Tibial nerve (tissue), 4 donors: ENCODE measurements at places on chromosomes 11 and 22.

GRCh38 chr22:48396785-48397530, 1430.7 kb downstream of the BRD1 start:
- DNase-seq, result no peak

DNA sequence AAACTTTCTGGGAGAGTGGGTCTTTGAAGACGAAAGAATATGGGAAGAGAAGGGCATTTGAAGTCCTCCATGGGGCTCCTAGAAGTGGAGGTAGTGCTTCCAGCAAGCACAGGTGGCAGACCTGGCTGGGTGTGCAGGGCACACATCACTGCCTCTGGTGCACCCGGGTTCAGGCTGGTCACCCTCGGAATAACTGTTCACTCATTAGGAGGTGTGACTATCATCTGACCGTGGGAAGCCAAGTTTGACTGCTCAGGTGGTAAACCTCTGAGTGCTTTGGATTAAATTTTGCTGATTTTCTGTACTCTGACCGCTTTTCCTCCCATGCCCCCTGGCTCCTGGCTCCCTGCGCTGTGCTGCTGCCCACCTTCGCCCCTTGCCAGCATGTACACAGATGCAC, 11.1 kb downstream of the ADAMTS15 start:
- DNase-seq, result no peak

DNA sequence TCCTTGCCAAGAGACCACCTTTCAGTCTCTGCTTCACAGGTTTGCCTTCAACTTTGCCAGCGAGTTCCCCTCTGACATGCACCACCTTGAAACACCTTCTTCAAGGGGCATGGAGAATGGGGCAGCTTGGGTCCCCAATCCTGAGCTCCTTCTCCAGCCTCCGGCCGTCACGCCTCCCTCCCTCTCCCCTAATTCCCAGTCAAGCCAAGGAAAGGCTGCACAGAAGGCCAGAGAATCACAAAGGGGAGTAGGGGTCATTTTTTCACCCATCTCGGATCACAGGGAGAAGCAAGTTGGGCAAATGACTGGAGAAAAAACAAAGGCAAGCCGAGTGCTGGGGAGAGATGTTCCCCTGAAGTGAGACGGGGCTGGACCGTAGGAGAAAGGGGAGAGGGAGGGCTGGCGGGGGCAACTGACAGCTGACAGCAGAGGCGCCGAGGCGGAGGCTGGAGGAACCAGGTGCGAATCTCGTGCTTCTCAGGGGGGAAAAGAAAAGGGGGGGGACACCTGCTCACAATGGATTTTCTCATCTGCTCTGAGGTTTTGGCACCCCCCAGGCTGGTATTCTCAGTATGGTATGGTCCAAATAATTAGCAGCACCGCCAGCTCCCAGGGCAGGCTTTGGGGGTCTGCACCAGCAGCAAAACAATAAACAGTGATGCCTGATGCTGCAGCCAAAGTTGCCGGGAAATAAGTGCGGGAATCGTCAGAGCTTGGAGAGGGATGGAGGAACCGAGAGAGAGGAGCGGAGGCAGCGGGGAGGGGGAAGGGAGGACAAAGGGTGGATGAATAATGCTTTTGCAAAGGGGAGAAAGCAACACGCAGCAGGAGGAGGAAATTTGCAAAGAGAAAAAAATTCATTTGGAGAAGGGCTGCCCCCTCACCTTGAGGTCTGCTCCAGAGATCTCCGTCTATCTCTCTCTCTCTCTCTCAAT, 644 bp downstream of the YPEL4 start:
- no peak for DNase-seq

DNA sequence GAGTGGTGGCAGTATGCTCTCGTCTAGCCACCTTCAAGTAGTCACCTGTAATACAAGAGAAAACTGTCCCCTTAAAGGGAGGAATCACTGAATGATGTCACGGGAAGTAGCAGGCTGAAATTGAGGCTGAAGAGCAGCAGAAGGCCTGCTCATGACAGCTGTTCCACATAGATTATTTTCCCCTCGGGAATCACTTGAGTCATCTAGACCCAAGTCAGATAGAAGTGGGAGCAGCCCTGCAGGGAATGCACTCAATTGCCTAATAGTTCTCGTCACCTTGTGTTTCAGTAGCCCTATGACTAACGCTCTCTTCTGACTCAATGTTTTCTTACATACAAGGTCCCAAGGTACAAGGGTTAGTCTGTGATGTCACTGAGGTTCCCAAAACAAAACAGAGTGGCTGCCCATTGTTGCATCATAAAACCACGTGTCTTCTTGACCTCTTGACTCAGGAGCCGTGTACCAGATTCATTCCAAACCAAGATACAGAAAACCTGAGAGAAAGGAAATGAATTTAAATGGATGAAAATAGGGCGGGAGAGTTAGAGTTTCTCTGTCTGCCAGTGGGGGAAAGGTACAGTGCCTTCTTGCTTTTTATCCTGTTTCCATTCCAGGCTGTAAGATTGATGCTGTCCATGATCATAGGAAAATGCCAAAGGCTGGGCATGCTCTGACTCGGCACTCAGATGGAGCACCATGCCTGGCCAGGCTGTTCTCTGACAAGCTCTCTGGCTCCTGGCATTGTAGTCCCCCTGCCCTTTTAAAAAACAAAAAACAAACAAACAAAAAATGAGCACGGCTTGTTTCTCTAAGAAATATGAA, 21.6 kb upstream of the C11orf96 start:
- DNase-seq, result peak; percentile 61

DNA sequence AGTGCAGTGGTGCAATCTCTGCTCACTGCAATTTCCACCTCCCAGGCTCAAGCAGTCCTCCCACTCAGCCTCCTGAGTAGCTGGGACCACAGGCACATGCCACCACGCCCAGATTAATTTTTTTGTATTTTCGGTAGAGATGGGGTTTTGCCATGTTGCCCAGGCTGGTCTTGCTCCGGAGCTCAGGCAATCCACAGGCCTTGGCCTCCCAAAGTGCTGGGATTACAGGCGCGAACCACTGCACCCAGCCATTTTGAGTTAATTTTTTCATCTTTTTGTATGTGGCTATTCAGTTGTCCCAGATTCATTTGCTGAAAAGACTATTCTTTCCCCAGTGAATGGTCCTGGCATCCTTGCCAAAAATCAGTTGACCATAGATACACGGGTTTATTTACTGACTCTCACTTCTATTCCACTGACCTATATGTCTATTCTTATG, 63.6 kb downstream of the MAPK1 start:
- no peak for DNase-seq

DNA sequence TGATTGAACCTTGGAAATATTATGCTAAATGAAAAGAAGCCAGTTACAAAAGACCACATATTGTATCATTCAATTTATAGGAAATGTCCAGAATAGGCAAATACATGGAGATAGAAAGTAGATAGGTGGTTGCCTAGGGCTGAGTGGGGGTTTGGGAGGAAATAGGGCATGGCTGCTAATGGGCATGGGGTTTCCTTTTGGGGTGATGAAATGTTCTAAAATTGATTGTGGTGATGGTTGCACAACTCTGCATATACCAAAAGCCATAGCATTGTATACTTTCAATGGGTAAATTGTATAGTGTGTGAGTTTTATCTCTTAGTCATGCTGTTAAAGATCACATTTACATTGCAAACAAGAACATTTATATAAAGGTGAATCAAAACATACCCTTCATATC, 48.7 kb downstream of the LDLRAD3 start:
- DNase-seq, result no peak

- no peak for DNase-seq
Measured at GRCh38 chr11:69658626-69659450, 16.3 kb downstream of the LTO1 start.

DNA sequence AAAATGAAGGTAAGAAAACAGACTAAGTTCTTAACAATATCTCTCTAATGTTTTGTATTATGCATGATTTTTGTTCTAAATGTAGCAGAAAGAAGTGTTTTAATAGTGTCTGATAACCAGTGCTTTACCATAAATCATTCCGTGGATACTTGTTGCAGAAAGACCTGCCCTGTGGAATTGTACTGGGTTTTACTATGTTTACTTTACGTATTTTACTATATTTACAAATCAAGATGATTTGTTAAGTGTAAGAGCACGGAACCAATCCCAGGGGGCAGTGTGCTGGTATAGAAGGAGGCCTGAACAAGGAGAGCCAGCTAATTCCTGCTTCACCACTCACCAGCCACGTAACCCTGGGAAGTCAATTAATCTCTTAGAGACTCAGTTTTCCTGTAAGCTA, 1.4 kb downstream of the HTR3B start:
- no peak for DNase-seq

DNA sequence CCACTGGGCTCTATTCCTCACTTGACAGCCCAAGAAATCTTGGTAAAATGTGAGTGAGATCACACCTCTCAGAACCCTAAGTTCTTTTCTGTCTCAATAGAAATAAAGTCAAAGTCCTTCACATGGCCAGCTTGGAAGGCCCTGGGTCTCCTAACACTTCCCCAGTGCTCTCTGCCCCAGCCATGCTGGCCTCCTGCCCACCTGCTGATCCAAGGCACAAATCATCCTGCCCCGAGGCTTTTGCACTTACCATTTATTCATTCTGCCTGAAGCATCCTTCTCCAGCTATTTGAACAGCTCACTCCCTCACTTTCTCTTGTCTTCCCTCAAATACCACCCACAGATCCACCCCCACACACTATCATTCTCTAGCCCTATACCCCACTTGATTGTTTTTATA, 26.4 kb downstream of the ISX start:
- no peak for DNase-seq

GRCh38 chr11:2441171-2441570, 3.1 kb downstream of the TRPM5 start:
- no peak for DNase-seq

DNA sequence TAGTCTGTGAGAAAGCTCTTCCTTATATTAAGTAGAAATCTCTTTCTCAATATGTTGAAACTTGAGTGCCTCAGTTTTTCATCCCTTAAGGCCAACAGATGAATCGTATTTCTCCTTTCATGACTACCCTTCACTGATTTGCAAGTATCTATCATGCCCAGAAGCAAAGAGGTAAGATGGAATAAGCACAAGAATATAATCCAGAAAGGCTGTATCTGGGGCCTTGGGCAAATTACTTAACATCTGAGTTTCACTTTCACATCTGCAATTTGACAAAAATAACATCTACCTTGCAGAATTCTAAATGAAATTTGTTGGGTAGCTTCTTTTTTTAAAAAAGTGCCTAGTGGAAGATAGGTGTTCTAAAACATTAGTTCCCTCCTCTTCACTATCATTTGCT, 552.4 kb upstream of the ANO5 start:
- no peak for DNase-seq

DNA sequence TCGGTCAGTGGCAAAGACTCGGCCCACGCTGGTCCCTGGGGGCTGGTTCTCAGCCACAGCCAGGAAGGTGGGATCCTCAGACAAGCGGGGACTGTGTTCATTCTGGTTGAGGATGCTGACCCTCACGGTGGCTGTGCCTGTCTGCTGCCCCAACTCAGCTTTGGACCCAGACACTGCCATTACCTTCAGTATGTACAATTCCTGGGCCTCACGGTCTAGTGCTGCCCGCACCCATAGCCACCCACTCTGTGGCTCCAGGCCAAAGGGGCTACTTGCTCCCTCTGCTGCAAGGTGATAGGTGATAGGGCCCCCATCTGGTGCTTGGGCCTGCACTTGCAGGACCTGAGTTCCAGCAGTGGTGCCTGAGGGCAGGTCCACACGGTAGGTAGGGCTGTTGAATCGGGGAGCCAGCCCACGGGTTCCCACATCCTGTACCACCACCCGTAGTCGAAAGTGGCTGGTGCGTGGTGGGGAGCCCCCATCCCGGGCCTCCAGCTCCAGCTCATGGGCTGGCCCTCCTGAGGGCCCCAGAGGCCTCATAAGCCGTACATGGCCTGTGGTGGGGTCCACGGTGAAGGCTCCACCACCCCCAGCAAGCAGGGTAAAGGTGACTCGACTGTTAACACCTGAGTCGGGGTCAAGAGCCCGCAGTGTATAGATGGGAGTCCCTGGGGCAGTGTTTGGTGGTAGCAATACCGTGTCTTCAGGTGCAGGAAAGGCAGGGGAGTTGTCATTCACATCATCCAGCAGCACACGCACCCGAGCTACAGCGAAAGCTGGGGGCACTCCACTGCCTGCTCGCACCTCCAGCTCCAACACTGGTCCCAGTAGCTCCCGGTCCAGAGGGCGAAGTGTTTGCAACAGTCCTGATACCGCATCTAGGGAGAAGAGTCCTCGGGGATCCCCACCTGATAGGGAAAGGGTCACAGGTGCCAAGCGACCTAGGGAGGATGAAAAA, 13.2 kb upstream of the TPP1 start:
- DNase-seq, result no peak

DNA sequence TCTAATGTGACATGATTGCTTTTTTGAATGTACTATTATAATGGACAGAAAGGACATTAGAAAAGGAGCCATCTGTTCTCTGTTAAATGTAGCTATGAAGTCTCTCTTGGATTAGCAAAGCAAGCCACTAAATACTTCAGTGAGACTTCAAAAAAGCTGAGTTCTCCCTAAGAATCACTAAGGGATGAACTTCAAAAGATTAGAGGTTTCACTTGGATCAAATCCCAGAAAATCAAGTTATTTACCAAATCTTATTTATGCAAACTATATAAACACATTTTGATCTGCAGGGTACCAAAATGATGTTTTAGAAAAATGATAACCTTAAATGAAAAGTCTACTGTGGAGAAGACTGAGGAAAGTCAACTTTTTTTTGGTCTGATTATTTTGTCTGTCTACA, 82.1 kb upstream of the MTMR2 start:
- DNase-seq, result no peak

- no peak for DNase-seq
Measured at GRCh38 chr11:120605469-120605868, 93.9 kb downstream of the GRIK4 start.

DNA sequence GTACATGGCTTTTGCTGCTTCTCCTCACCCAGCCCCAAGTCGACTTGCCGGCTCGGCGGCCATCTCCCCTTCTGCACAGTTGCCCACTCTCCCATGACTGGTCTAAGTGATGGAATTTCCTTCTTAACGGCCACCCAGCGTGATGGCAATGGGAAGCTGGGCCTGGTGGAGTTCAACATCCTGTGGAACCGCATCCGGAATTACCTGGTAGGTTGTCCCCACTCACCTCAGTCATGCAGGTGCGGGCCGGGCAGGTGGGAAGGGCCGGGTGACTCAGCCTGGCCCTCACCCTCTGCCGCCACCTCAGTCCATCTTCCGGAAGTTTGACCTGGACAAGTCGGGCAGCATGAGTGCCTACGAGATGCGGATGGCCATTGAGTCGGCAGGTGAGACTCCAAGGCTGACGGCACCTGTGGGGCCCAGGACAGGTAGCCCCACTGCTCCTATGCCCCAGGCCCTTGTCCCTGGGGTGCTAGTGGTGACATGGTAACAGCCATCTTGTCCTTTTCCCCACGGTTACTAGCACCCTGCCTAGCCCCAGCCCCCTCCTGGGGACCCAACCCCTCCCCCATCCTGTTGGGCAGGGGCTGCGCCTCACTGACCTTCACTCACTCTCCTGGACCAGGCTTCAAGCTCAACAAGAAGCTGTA, 28.1 kb downstream of the CAPN1 start:
- no peak for DNase-seq
